ENCODE measurements at places on chromosomes 6 and 20.

GRCh38 chr6:13420269-13420668, 67.1 kb downstream of the GFOD1 start:
- DNase-seq: no peak

DNA sequence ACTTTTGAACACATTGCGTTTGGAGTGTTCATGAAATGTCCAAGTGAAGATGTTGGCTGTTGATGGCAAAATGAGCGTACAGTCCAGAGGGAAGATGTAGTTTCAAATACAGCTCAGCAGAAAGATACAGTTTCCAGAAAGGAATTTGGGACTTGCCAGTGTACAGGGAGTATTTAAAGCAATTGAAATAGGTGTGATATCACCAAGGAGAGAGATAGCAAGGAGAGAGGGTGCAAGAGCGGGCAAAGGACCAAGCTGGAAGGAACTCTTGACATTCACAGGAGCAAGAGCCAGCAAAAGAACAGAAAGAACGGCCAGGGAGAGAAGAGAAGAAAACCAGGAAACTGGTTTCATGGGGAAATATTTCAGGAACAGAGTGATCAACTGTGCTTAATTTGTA, 47.8 kb downstream of the CARMIL1 start:
- DNase-seq: no peak

DNA sequence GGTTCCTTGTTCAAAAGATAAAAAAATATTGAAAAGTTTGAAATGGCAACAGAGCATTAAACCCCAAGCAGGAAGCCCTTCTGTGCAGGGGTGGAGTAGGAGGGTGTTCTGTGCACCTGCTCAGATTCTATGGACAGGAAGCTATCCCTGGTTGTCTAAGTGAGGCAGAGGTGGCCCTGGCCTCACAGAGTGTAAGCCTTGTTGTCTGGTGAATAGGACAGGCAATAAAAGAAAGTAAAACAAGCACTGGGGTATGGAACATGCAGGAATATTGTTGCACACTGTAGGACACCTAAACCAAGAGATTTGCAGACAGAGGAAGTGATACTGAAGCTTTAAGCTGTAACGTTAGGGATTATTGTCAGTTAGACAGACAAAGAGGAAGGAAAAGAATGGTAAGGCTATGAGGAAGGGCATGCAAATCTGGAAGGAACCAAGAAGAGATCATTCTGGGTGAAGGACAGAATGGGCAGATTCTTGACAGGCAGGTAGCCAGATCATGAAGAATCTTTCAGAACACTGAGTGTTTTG, 66.8 kb downstream of the TBC1D7 start:
- DNase-seq: no peak

DNA sequence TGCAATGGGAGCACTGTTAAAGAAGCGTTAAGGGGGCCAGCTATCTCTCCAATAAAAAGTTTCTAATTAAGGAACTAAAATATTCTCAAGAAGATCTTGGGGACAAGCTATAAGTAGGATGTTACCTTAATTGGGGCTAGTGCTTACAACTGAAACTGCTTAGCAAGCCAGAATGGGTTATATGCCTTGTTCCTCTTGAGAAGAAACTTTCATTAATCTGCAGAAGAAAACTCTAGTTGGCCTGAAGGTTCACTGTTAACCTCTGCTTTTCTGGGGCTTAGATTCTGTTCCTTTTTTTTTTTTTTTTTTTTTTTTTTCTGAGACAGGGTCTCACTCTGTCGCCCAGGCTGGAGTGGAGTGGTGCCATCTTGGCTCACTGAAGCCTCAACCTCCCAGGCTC, 82.2 kb downstream of the BACH2 start:
- DNase-seq: no peak

- DNase-seq: no peak
These were observed 9.7 kb downstream of the TFAP2D start for GRCh38 chr6:50722829-50723554.

GRCh38 chr6:110547266-110547964, 71.0 kb upstream of the SLC22A16 start:
- DNase-seq: no peak

- no peak for DNase-seq
These were observed 224.9 kb downstream of the FARS2 start for GRCh38 chr6:5486214-5486613.

DNA sequence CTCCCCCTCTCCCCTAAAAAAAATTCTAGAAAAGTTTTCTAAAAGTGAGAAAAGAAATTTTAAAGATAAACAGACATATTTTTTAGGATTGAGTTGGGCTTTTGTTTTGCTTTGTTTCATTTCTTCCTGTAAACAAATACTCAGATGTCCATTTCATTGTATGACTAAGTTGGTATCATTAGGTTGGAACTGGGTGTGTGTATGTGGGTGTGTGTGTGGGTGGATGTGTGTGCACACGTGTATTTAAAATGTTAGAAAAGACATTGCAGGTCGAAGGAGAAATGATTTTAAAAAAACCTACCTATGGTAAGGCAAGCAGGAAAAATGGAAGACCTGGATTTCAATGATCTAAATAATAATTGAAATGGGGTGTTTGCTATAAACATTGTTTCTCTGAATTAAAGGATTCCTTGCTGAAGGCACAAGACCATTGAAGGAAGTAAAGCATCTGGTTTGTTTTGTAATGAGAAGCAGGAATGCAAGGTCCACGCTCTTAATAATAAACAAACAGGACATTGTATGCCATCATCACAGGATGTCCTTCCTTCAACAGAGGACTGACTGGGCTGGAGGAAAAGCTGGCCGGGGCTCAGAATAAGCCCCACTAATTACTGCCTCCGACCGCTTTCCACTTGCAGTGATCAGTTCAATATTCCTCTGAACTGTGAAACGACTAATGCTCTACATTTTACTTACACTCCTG, 996 bp upstream of the PRDM1 start:
- DNase-seq: no peak

GRCh38 chr6:157674061-157674460, 149.0 kb upstream of the SNX9 start:
- DNase-seq: no peak

- DNase-seq: no peak
These were observed 43.0 kb upstream of the PKHD1 start for GRCh38 chr6:52130440-52130839.

DNA sequence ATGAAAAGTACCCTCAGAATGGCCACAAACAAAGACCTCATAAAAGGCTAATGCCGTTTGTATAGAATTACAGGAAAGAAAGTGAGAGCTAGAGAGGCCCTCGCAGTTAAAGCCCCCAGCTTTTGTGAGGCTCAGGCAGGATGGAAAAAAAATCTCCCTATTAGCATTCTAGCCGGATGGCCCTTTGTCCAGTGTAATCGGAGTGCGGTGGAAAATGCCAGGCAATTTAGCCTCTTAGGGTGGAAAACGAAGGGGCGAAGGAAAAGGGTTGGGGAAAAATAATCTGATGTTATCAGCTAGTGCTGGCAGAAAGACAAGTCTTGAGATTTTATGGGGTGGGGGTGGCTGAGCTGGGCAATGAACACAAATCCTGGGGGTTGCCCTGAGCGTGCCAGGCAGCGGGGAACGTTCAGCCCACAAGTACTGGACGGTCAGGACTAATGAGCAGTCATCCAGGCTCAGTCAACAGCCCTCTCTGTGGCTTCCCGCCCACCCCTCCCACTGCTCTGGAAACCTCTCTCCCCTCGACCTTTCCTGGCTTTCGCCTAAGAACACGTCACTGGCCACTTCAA, 92.4 kb downstream of the PSMG4 start:
- DNase-seq: no peak

DNA sequence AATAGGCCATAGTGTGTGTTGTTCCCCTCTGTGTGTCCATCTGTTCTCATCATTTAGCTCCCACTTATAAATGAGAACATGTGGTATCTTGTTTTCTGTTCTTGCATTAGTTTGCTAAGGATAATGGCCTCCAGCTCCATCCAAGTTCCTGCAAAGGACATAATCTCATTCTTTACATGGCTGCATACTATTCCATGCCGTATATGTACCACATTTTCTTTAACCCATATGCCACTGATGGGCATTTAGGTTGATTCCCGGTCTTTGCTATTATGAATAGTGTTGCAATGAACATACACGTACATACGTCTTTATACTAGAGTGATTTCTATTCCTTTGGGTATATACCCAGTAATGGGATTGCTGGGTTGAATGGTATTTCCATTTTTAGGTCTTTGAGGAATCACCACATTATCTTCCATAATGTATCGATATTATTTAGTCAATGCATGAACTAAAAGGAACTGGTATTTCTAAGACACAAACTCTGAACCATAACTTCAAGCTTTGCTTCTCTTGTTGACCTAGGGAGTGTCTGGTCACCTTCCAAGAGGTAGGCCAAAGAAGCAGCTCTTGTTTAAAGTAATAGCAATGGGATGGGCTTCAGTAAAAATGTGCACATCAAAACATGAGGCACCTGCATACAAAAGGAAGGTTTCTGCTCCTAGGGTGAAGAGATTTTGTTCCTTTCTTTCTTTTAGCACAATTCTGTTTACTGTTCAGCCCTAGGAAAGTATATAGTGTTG, 343.0 kb upstream of the ARID1B start:
- DNase-seq: no peak

DNA sequence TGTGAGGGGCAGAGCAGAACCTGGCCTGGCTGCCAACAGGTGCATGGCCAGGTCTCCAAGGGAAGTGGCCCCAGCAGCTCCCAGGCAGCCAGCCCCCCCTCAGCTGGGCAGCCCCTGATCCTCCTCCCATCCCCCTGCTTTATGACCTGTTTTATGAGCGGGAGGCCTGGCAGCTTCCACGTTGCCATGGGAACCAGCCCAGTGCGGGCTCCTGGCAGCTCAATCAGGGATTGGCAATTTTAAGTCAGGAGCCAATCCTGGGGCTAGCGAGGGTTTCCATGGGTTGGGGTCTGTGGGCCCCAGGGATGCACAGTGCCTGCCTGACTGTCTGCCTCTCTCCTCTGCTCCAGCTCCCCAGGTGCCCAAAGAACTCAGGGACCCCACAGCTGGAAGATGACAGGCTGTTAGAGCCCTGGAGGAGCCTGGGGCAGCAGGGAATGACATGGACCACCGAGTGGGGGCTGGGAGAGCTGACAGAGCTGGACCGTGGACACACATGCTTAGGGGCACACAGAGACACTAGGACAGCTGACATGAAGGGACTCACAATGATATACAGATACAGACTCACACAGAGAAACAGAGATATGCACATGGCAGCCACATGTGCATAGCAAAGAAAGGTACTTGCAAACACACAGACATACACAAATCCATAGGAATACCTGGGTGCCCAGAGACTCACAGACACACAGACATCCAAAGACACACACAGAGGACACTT, 56.5 kb upstream of the SIRPA start:
- no peak for DNase-seq

DNA sequence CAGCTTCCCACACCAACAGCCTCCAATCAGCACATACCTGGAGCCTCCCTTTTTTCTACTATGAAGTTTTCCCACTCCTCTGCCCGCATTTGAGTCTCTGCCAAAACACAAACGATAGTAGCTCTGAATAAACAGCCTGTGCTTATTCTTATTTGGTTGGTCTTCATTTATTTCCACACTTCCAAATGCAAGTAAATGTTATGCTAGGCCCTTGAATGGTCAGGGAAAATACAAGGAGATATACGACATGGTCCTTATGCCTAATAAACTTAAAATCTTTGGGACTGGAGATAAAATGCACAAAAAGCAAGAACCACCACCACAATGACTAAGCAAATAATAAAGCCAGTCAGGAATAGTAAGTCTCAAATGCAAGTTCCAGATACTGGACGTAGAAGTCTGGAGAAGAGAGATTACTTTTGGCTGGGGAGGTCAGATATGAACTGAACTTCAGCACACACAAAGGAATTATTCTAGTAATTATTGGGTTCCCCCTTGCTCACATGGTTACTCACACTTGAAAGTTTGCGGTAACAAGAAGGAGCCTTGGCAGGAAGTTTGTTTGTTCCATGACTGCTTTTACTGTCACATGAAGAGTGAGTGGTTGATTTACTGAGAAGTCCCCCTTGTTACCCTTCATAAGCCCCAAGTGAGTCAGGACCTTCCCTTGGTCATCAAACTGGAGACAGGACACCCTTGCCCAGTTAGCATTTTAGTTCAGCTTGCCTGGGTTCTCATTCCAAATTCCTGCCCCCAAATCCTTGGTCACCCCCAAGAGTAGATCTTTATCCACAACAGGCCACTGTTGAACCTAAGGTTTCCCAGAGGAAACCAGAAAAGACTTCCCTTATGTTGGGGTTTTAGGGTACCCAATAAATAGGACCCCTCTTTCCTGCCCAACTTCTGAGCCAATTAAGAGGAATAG, 511.2 kb upstream of the JARID2 start:
- DNase-seq: no peak

DNA sequence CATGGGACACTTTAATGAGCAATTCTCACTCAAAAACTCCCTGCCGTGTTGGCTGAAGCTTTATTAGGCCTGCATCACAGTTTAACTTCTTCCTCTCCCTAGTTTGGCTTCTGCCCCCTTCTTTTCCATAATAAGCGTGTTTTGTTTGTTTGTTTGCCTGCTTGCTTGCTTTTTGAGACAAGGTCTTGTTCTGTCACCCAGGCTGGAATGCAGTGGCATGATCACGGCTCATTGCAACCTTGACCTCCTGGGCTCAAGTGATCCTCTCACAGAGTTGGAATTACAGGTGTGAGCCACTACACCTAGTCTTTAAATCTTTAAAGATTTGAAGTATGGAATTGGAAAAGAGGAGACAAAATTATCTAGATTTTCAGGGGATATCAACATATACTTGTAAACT, 25.4 kb upstream of the DNAAF9 start:
- DNase-seq: no peak

- DNase-seq: no peak
These were observed 104.9 kb downstream of the TMEM200A start for GRCh38 chr6:130470766-130471165.

DNA sequence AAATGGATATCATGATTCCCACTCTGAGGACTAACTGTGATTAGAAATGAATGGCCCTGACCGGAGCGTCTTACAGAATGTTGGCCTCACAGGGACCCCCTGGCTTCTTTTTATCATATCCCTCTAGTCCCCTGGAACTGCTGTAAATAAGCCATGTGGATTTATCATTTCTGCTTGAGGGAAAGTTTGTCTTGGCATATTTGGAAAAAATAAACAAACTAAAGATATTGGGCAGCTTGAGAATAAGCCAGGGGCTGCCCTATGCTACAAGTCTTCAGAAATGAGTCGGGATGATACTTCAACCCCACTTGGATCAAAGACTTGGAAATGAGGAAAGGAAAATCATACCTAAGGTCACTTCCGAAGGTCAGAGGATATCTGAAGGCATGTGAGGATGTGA, 179.1 kb downstream of the THBS2 start:
- DNase-seq: no peak

Measured in NCI-H2107 (cell line).